Frontal cortex (tissue), 4 donors: ENCODE measurements at places on chromosomes 7 and 10. TPM values are rescaled to one million over a fixed set of nuclear protein-coding genes. Genes with fewer than 3 reads are reported as not detected.

ASAH2 gene
- total RNA-seq: 2.9 TPM

PIK3AP1 gene
- 4.5 TPM for total RNA-seq

AKR1E2 gene
- 74.2 TPM for total RNA-seq

TMEM72 gene
- total RNA-seq: not detected

NUDT13 gene
- total RNA-seq: 0.41 TPM

CALML3 gene
- total RNA-seq: under 0.01 TPM

ICA1 gene
- 42.4 TPM for total RNA-seq

SH2D4B gene
- total RNA-seq: 1.2 TPM

PRF1 gene
- not detected for total RNA-seq

NRCAM gene
- total RNA-seq: 143 TPM

GIGYF1 gene
- total RNA-seq: 15.1 TPM

JAKMIP3 gene
- 4.1 TPM for total RNA-seq

PRSS37 gene
- not detected for total RNA-seq

STRA8 gene
- total RNA-seq: not detected

RASSF4 gene
- total RNA-seq: 8.6 TPM

PRKCQ gene
- 2.0 TPM for total RNA-seq

PLEKHS1 gene
- not detected for total RNA-seq

NAT16 gene
- total RNA-seq: 0.82 TPM

TMEM196 gene
- total RNA-seq: 18.8 TPM

TUBAL3 gene
- total RNA-seq: not detected

PLCE1 gene
- total RNA-seq: 4.9 TPM

NOLC1 gene
- total RNA-seq: 40.8 TPM

UCMA gene
- not detected for total RNA-seq

SUN3 gene
- not detected for total RNA-seq

CLCN1 gene
- under 0.01 TPM for total RNA-seq

WNT8B gene
- not detected for total RNA-seq

CALHM3 gene
- not detected for total RNA-seq

AKR1C4 gene
- not detected for total RNA-seq

FOXI2 gene
- not detected for total RNA-seq

RELN gene
- 57.5 TPM for total RNA-seq

COL17A1 gene
- total RNA-seq: under 0.01 TPM

NME8 gene
- total RNA-seq: not detected

OR2AE1 gene
- total RNA-seq: not detected

RSPH10B2 gene
- total RNA-seq: 1.2 TPM

MRC1 gene
- total RNA-seq: 3.7 TPM

CCL24 gene
- total RNA-seq: not detected
